ENCODE measurements at places on chromosomes 2 and 18.

- no peak for DNase-seq
Observed at GRCh38 chr18:51726614-51727013, 529.1 kb upstream of the MEX3C start.

- DNase-seq: no peak
Observed at GRCh38 chr2:231987124-231987727, 25.7 kb downstream of the DIS3L2 start.

- no peak for DNase-seq
Observed at GRCh38 chr2:2422621-2423020, 91.5 kb upstream of the MYT1L start.

DNA sequence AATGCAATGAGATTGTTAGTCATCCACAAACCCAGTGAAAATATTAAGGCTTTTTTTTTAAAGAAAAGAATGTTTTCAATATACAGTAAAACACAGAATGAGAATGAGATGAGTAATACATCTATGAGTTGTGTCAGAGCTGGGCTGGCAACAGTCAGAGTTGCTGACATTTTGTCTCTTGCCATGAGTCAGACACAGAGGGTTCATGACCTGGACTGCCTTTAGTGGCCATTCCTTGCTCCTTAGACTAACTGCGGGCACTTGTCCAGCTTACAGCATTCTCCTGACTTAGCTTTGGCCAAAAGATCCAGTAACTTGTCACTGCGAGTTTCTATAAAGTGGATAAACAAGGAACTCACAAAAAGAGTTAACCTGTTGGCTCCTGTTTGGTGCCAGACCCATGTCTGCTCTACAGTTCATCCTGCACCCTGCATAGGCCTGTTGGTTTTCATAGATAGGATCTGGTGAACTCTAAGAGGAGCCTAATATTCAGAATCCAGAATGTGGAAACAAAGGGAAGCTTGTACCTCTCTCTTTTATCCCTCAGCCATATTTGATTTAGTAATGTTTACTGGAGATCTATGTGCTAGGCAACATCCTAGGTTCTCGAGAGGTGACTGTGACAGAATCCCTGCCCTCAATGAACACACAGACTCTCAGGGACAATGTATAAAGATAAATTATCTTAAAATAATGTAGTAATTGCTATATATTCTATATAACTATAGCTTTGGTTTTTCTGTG is 391.5 kb upstream of the VWC2L start:
- no peak for DNase-seq

GRCh38 chr18:61954096-61954746 is 61.4 kb upstream of the RNF152 start:
- no peak for DNase-seq

- no peak for DNase-seq
Observed at GRCh38 chr18:66971960-66972359, 368.1 kb upstream of the CDH19 start.

- DNase-seq: no peak
Observed at GRCh38 chr2:79630972-79631557, 118.2 kb downstream of the CTNNA2 start.

- DNase-seq: no peak
Observed at GRCh38 chr2:191790737-191791136, 56.2 kb downstream of the CAVIN2 start.

- DNase-seq: no peak
Observed at GRCh38 chr2:149507974-149508373, 79.6 kb downstream of the MMADHC start.

- no peak for DNase-seq
Observed at GRCh38 chr2:26720322-26721114, 28.0 kb downstream of the KCNK3 start.
